ENCODE measurements at places on chromosomes 3 and 15.

DNA sequence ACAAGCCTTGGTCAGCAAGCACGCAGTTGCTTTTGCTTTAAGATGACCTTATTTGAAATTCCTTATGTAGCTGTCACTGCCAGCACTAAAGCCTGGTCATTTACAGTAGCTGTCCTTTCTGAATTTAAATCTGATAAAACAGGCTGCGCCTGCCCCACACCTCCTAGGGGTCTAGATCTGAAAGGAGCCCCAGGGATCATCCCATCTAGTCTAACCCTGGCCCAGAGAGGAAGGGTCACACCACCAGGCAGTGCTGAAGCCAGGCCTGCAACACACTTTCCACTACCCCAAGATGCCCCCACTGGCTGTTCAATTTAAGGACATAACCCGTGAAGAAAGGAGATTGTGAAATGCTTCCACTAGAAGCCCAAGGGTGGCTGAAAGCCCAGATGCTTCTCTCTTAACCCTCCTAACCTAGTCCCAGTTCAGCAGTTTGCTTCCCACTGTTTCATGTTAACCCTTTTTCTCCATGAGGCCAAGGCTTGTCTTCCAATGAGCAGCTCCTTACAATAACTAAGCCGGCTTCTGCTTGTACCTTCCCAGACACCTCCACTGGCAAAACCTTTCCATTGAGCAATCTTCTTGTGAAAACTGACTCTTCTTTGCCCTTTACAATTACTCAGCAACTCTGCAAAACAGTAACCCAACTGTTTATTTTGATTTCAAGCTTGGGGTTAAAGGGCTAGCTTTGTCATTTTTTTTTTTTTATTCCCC is 198.9 kb upstream of the LPP start:
- DNase-seq, result no peak

DNA sequence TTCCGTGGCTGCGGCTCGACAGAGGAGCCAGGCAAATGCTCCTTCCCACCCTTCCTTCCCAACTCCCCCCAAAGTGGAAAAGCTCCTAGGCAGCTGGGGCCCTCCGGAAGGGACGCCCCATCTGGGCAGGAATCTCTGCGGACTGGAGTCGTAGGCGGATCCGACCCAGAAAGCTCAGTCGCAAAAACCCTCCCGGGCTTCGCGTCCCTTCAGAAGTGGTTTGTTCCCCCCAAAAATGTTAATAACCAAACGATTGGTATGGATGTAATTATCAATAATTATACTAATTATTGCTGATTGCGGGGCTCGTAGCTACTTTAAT is 3.8 kb downstream of the RNU6-1 start:
- no peak for DNase-seq

DNA sequence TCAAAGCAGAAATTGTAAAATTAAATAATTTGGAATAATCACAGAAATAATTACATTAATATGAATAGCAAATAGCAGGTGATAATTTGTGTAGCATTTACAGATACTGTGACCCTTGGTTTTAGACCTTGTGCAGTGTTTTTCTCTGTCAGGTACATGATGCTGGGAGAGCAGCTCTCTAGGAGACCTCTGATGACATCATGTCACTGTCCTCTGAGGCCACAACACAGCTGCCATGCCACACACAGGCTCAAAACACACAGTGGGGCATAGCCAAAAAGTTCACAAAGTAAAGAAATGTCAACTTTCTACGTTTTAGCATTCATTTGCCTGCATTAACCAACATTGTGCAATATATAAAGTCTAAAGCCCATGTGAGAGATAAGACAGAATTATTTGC is 71.8 kb upstream of the ZBTB20 start:
- DNase-seq, result no peak

GRCh38 chr3:162192340-162193029 is 695.9 kb downstream of the OTOL1 start:
- no peak for DNase-seq

DNA sequence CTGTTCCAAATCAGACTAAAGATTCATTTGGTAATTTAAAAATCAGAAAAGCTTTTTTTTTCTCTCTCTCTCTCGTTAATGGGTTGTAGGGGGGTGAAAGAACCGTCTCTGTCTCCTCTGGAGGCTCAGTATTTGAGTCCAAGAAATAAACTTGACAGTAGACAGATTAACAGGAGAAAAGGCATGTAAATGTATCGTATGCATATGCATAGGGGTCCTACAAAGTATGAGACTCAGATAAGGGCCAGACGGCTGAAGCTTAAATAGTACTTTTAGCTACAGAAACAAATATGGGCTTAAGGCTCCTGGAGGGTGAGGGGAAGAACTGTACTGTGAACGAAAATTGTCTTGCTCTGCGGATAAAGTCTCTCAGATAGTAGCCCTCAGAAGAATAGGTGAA is 42.4 kb downstream of the PIK3CA start:
- DNase-seq, result no peak

GRCh38 chr3:183502237-183503181 is 53.0 kb downstream of the KLHL6 start:
- DNase-seq, result no peak

GRCh38 chr3:67015702-67016484 is 17.8 kb downstream of the KBTBD8 start:
- no peak for DNase-seq

DNA sequence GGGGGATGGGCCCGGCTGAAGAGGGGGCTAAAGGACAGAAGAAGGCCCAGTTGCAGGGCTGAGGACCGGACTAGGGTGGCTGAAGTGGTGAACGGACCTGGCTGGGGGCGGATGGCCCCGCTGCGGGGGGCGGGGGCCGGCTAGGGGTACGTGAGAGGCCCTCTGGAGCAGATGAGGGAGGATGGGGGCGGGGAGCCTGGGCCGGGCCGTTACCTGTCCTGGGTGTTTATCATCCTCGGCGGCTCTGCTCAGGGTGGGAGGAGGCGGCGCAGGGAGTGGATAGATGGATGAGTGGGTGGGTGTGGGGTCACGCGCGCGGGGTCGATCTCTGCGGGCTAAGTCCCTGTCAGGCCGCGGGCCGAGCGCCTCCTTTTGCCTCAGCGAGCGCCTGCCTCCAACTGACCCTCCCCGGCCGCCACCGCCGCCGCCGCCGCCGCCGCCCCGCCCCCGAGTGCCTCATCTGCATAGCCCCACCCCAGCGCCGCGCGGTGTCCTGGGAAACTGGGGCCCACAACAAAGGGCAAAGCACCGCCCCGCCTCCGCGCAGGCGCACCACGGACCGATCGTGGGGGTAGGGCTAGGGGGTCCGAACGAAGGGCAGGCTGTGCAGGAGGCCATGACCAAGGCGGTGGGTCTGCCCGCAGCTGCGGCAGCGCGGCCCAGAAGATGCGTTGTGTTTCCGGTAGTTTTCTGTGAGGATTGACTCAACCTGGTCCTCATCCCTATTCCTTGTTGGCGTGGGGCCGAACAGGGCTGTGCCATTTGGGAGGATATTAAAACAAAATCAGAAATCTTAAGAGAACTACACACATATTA is 72.4 kb downstream of the RBPMS2 start:
- peak; percentile 56 for DNase-seq

DNA sequence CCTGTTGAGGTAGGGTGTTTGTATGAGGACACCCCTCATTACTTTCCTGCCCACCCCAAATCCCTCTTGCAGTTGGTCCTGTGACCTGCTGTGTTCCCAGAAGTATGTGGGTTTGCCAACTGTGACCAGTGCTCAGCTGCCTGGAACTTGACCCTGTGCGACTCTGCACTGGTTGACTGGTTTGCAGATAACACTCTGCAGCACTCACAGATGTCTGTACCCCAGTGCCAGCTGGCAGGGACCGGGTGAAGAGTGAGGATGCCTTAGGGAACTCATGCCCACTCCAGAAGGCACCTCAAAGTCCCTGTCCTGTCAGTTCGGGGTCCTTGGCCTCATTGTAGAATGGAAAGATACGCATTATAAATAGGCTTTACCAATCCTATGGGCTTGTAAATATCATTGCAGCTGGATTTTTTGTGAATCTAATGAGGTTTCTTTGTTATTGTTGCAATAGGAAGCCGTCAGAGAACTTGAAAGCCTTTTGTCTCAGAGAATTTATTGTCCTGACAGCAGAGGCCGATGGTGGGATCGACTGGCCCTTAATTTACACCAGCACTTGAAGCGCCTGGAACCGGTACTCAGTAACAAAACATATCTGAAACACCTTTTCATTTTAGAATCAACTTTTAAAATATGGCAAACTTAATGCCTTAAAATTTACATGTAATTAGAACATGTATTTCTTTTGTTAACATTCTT is 18.2 kb downstream of the FAN1 start:
- DNase-seq, result peak; percentile 64

DNA sequence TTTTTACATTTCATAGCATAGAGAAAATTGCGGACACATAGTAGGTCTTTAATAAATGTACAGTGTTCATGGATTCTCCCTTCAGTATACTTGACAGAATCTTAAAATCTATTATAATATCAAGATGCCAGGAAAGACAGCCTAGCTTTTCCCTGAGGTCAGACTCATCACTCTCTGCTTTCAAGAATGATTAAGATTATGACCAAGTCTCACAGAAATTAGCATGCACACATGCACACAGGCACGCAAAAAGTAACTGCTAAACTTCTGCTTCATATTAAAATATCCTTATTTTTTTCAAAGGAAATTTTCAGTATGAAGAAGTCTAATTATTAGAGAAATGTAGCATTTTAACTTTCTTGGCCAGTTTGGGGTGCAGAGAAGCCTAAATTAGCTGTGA is 493.8 kb upstream of the NECTIN3 start:
- DNase-seq, result no peak

All from retinal pigment epithelial cell (primary cell).